Activated CD4-positive, alpha-beta memory T cell treated with anti-CD3 and anti-CD28 coated beads, Interleukin-2, amount 10 ng/mL, durations not matched to agents 7 days and 5 days (primary cell): ENCODE measurements at places on chromosomes 2 and 18. TPM values are rescaled to one million over a fixed set of nuclear protein-coding genes. Genes with fewer than 3 reads are reported as not detected.

DNA sequence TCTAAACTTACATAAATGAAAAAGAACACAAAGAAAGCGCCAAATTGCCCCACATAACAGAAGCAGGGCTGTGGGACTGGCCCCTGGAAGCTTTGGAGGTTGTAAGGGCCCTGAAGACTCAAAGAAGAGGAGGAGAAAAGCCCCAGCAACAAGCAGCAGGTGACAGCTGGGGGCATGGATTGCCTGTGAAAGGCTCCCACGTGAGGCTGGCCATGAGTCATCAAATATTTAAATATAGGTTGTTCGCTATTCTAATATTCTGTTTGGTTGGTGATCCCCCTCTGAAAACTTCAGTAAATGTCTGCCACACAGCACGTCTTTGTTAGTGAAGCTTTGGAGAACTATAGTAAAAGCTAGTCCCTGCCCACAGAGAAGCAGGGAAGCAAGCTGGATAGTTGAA lies 132.4 kb downstream of the MREG start:
- H3K4me1 ChIP-seq: no peaks in the 10 kb centered on the region
- no peak overlapping the region for H3K4me3 ChIP-seq
- H3K36me3 ChIP-seq: no peaks in the 10 kb centered on the region
- DNase-seq: no peak

GRCh38 chr2:36653967-36654694 lies 42.4 kb upstream of the VIT start:
- H3K27me3 ChIP-seq: peaks cover 11% of the 10 kb centered on the region
- DNase-seq: no peak
- no peak overlapping the region for H3K27ac ChIP-seq

Gene G6PC2
- total RNA-seq: not detected

DNA sequence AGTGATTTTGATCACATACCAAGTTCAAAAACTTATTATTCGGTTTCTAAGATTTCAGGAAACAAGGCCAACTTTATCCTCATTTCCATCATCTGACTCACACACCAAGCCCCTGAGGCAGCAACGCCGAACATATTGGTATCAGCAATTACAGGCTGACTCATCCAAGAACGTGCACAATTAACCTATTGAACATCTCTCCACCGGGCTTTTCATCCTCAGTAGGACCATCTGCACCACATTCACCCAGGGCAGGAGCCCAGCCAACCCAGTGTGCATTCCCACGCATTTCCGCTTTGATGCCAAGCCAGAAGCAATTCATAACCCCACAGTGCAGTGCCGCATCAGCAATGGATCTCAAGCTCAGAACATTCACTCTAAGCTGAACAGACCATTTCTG lies 52.9 kb downstream of the SCG2 start:
- no peaks in the 10 kb centered on the region for H3K36me3 ChIP-seq
- DNase-seq: no peak
- no peak overlapping the region for H3K27ac ChIP-seq
- no peaks in the 10 kb centered on the region for H3K4me1 ChIP-seq

DNA sequence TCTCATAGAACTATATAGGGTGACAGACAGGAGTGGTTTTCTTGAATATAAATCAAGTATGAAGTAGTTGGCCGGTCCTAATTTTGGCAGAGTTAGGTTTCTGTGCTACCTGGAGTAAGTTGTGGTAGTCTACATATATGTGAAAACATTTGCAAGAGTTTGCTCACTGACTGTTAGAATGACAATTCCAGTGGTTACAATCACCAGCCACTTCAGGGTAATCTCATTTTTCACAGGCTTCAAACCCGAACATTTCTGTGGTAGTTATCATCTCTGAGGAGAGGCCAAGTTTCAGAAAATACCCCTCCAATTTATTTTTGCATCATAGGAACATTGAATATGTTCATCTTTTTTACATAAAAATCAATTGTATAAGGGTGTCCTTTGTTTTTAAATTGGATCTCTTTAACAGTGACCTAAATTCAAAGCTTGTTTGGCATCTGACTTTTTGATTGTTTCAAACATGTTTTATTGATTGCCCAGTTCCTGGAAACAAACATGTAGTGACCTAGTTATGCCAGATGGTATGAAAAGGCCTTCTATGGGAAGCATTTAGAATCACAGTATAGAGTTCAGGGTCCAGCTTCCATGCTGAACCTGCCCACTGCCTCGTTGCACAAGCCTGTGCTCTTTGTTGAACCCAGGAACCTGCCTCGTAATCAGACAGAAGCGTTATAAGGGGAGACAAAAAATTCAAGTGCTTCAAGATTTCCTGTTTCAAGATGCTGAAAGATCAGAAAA lies 250.6 kb downstream of the LTBP1 start:
- no peak overlapping the region for H3K27ac ChIP-seq
- no peaks in the 10 kb centered on the region for H3K36me3 ChIP-seq
- no peak for DNase-seq
- H3K27me3 ChIP-seq: peaks cover 4% of the 10 kb centered on the region

Gene MYOM1
- 1.7 TPM for total RNA-seq

Gene CFC1
- total RNA-seq: not detected

GRCh38 chr2:42949125-42949524 lies 156.7 kb upstream of the HAAO start:
- H3K4me1 ChIP-seq: no peaks in the 10 kb centered on the region
- H3K36me3 ChIP-seq: no peaks in the 10 kb centered on the region
- H3K27ac ChIP-seq: no peak overlapping the region
- no peak for DNase-seq
- no peak overlapping the region for H3K4me3 ChIP-seq

GRCh38 chr2:39059366-39059952 lies 61.4 kb downstream of the SOS1 start:
- DNase-seq: no peak
- no peak overlapping the region for H3K27ac ChIP-seq
- H3K4me1 ChIP-seq: peaks cover 37% of the 10 kb centered on the region
